ENCODE measurements at places on chromosomes 13 and 19.

GRCh38 chr13:95354156-95354555 is 52.9 kb upstream of the ABCC4 start:
- DNase-seq, result no peak

DNA sequence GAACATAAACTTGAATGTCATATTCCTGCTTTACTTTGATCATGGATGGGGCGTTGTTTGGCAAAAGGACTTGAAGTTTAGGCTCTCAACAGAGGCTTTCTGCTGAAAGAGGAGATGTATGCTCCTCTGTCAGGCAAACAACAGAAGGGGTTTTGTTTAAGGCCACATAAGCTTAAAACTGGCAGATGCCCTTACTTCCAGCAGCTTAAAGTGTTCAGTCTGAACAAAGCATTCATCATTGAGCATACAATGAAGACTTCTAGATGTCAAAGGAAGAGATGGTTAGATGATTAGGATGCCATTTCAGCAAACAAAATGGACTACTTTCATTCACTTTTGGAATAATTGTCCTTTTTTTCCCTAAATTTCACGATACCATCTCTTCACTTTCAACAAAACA is 484.5 kb downstream of the SLITRK6 start:
- DNase-seq, result no peak

DNA sequence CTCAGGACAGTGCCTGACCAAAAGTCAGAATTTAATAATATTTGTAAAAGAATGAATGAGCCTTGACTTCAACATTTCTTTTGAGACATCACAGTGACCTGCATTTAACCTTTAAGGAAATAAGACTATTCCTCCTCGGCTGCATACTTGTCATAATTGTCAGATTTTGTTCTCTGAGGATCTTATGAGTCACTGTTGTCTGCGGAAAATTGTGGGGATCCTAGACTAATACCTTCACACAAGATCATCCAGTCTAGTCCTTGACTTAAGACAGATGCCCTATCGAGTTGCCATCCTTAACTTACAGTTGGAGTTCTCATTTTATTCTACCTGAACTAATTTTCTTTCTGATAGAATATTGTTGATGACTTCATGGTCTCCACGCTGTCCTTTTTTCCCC is 198.4 kb downstream of the DLEU7 start:
- DNase-seq, result no peak

GRCh38 chr13:92734068-92734467 is 492.5 kb upstream of the GPC6 start:
- no peak for DNase-seq

- peak; percentile 8 for DNase-seq
These were observed 71.4 kb downstream of the DGKH start for GRCh38 chr13:42119875-42120274.

DNA sequence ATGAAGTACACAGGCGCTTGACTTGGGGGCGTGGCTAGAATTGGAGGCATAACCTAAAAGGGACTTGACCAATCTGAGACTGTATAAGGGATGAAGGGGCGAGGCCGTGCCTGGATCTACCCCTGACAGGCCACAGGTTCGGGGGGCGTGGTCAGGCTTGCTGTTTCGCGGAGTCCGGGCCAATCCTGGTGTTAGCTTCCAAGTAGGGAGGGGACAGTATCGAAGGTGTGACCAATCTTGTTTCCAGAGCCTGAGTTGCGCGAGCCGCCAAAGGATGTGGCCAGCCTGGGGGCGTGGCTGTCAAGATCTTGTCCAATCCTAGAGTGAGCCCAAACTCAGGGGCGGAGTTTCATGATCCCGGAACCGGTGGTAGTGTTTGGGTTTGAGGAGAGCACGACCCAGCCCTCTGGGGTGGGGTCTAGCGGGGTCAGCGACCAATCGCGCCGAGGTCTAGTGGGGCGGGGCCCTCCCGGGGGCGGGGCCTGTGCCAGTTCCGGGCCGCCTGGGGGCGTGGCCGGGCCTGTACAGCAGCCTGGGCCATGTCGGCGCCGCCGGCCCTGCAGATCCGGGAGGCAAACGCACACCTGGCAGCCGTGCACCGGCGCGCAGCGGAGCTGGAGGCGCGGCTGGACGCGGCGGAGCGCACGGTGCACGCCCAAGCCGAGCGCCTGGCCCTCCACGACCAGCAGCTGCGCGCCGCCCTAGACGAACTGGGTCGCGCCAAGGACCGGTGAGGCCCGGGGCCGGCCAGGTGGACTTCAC is at the start of gene VMAC:
Gene VMAC (plus strand): TSS at position 521 of the 762 bp plus-strand sequence. CDS start 19 bp downstream, at position 540.
- DNase-seq, result peak; percentile 95

- DNase-seq, result no peak
These were observed 10.8 kb upstream of the ILF3 start for GRCh38 chr19:10643172-10643967.

GRCh38 chr19:35048911-35049411 is 7.4 kb downstream of the HPN start:
- DNase-seq, result no peak

DNA sequence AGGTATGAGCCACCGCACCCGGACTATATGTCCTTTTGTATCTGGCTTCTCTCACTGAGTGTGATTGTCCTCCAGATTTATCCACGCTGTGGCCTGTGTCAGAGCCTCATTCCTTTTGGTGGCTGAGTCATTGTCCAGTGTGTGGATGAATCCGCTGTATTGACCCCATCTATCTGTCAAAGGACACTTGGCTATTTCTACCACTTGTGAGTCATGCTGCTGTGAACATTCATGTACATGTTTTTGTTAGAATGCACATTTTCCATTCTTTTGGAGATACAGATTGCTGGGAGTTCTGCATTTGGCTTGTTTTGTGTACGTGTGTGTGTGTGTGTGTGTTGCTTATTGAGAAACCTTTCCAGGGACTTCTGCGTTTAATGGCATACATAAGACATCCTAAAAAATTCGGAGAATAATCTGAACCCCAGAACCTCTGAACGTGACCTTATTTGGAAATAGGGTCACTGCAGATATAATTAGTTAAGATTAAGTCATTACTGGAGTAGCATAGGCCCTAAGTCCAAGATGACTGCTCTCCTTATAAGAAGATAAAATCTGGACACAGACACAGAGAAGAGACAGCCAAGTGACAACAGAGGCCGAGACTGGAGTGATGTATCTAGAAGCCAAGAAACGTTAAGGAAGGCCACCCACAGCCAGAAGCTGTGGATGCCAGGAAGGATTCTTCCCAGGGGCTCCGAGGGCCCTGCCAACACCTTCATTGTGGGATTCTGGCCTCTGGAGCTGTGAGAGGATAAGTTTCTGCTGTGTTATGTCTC is 4.9 kb upstream of the GIPC3 start:
- no peak for DNase-seq

DNA sequence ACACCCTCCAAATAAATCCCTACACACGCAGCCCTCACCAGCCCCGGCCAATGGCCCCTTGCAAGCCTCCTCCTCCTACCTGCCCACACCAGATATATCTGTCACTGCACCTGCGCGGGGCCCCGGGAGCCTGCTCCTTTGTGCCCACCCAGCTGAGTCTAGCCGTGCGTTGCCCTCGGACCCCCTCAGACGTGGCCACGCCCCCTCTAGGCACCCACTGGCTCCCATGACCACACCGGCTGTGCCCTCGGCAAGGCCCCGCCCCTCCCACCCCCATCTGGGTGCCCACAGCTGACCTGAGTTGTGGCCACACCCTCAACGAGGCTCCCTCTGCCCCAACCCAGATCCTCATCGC is 6.3 kb upstream of the PNPLA6 start:
- no peak for DNase-seq

DNA sequence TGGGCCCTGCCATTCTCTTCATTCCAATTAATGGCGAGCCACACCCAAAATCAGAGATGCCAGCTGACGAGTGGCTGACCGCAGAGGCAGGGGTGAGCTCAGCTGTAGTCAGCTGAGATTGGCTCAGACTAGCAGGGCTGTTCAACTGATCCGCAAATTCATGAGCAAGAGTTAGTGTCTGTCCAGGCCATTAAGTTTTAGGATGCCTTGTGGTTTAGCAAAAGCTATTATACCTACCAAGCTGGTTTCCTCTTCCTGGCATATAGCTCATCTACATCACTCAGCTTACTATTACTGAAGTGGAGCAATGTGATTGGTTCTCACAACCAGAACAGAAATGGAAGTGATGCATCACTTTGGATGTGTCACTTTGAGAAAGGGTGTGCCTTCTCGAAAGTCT is 148.7 kb downstream of the NALCN start:
- DNase-seq, result no peak

GRCh38 chr13:73111331-73111730 is 52.5 kb downstream of the KLF5 start:
- DNase-seq, result no peak

GRCh38 chr19:41698746-41699230 is 9.6 kb upstream of the CEACAM5 start:
- DNase-seq, result peak; percentile 48

DNA sequence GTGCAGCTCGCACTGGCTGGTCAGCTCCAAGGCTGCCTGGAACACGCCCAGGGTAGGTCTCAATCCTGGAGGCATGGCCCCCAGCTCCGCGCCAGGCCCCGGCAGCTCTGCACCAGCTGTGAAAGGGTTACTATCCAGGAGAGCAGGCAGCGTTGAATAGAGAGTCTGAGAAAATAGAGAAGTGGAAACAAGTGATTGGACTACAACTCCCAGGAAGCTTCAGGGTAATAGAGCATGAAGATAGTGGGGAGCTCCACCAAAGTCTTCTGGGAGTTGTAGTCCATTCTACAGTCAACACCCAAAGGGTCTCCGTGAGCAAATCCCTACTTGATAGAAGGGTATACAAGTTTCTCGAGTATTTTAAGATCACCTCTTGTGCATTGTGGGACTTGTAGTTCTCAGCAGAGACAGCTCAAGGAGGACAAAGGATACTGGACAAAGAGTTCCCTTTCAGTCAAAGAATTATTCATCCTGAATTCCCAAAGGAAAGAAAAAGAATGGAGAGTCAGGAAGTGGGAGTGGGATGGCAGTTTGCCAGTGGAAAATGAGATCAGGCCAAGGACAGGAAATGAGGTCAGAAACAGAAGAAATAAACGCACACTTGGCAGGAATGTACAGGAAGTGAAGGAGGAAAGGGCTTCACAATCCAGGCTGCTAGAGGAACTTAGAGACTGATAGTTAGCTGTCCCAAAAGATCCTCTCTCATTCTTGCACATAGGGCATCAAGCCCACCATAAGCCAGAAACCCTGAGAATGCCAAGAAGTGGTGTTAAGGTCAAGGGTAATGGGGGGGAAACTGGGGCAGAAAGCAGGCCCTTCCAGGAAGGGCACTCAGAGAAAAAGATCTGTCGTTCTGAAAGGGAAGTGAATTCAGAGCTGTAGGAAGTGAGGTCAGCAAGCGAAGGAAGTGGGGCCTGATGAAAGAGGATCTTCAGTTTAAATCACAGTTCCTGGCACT is 5.5 kb upstream of the MAMSTR start:
- DNase-seq, result no peak

GRCh38 chr13:57629391-57629804 is 2.1 kb upstream of the PCDH17 start:
- DNase-seq, result no peak

DNA sequence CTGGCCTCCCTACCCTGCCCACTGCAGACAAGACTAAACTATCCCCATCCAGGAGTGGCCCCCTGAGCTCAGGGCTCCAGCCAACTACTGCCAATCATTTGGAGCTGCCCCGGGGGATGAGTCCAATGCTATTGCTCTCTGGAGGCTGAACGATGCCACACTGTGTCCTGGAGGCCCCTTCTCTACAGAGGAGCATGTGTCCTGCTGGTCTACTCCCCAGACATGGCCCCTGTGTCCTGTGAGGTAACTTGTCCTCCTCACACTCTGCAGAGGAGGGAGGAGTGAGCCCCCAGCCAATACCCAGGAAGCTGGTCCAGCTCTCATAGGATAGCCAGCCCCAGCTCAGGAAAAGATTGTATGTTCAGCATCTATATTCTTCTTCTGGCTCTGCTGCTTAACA is 159.1 kb upstream of the GPR12 start:
- no peak for DNase-seq

DNA sequence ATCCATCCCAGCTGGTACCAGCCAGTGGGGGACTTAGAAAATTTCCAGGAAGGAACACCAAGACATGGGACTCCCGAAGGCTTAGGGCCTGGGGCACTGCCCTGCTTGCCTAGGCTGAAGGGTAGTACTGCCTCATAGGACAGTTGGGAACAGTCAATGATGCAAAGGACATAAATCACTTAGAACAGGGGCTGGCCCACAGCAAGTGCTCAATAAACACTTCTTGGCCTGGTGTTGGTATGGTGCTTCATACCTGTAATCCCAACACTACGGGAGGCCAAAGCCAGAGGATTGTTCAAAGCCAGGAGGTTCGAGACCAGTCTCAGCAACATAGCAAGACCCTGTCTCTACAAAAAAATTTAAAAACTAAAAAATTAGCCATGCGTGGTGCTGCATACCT is 5.8 kb downstream of the KEAP1 start:
- no peak for DNase-seq

- DNase-seq, result peak; percentile 26
These were observed 601 bp downstream of the FBXL3 start for GRCh38 chr13:77026255-77026860.

DNA sequence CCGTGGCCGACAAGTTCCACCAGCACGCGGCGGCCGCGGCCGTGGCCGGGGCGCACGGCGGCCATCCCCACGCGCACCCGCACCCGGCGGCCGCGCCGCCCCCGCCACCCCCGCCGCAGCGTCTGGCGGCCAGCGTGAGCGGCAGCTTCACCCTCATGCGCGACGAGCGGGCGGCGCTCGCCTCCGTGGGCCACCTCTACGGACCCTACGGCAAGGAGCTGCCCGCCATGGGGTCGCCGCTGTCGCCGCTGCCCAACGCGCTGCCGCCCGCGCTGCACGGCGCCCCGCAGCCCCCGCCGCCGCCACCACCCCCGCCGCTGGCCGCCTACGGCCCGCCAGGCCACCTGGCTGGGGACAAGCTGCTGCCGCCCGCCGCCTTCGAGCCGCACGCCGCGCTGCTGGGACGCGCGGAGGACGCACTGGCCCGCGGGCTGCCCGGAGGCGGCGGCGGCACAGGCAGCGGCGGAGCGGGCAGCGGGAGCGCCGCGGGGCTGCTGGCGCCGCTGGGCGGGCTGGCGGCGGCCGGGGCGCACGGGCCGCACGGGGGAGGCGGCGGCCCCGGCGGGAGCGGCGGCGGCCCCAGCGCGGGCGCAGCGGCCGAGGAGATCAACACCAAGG is 821 bp downstream of the ONECUT3 start:
- DNase-seq, result no peak

DNA sequence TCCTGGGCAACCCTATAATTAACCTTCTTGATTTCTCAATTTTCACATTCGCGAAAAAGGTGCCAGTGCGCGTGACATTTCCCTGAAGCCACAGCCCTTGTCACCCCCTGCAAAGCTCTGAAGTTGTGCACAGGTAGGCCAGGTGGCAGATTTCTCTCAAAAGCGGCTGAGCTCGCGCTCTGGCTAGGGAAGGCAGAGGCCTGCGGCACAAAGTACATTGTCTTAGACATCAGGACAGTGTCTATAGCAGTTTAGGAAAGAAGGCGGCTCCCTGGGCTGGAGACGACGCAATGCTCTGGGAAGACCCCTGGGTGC is 42.9 kb upstream of the ZNF14 start:
- DNase-seq, result no peak

DNA sequence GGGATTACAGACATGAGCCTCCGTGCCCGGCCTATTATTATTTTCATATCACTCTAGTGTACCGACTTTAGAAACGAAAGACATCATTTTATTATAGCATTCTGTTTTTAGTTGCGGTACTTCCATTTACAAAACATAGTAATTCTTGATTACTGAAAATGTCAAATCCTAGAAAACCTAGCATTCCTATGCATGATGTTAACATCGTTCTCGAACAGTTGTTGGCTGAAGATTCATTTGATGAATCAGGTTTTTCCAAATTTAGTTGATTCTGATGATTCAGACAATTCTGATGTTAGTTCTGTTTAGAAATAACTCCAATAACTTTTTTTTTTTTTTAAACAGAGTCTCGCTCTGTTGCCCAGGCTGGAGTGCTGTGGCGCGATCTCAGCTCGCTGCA is 11.5 kb upstream of the MTRF1 start:
- no peak for DNase-seq
